NCI-H1930 (cell line): ENCODE measurements at places on chromosomes 12 and 14.
A peak's percentile ranks its signal among the peaks of the same experiment; 100 is the strongest.

GRCh38 chr14:101054671-101055070 lies 151.1 kb upstream of the RTL1 start:
- no peak for DNase-seq

DNA sequence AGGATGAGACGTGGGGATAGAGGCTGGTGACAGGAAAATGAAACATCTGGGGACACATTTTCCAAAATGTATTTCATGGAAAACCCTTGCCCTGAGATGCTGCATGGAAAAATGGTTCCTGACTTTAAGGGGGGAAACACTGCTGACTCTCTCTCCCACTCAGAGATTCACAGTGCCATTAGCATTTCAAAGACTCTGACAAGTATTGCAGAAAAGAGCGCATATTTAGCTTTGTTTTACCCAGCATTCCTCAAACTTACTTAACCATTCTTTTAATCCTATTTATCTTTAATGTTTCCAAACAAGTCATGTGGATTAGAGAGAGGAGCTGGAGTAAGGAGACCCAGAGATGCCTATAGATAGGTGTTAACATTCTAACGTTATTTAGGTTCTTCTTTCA lies 141.8 kb upstream of the DYRK2 start:
- no peak for DNase-seq

GRCh38 chr14:35268946-35269345 lies 23.2 kb upstream of the PSMA6 start:
- DNase-seq, result no peak

GRCh38 chr14:103712633-103713247 lies 2.5 kb downstream of the XRCC3 start:
- DNase-seq, result no peak

GRCh38 chr12:27965966-27966365 lies 6.6 kb downstream of the PTHLH start:
- no peak for DNase-seq

GRCh38 chr14:73768107-73768506 lies 53.9 kb upstream of the PNMA1 start:
- DNase-seq, result no peak

DNA sequence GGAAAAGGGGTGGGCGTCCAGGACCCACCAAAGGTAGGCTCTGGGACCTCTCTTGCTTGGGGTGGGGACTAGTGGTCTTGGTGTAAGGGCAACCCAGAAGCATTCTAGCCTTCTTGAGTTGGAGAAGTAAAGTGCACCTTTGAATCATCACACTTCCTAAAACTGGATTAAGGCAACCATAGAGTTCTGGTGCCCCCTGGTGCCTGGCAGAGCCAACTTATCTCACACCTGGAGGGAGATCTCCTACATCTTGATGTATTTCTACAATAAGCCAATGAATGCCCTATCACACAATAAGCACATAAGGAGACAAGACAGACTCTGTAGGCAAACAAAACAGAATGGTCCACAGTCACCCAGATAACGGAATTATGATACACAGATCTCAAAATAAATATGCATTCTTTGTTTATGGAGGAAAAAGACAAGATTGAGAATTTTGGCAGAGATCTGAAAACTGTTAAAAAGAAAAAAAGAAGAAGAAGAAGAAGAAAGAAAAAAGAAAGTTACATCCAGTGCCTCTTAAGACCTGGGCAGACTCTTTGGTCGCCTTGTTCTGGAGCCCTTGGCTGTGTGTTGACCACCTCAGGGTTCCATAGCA lies 95.9 kb upstream of the PPP2R5C start:
- peak; percentile 16 for DNase-seq

- DNase-seq, result no peak
Observed at GRCh38 chr14:105993814-105994213, 467.4 kb downstream of the TMEM121 start.

- no peak for DNase-seq
Observed at GRCh38 chr12:41051954-41052353, 136.2 kb upstream of the PDZRN4 start.

- no peak for DNase-seq
Observed at GRCh38 chr14:56720703-56721460, 89.4 kb downstream of the OTX2 start.

DNA sequence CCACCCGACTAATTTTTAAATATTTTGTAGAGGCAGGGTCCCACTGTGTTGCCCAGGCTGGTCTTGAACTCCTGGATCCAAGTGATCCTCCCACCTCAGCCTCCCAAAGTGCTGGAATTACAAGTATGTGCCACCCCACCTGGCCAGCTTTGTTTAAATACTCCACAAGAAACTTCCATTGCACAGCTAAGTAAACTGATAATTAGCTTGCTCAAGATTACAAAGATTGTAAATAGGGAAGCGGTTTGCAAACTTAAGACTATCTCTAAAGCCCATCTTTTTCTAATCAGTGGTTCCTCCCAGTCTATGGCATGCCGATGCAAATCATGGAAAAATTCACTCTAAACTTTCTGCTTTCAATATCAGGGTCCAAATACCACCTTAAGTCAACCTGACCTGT lies 9.7 kb downstream of the SLC7A8 start:
- DNase-seq, result no peak

- DNase-seq, result no peak
Observed at GRCh38 chr14:95228240-95228639, 70.9 kb upstream of the DICER1 start.
